Kidney capillary endothelial cell (primary cell): ENCODE measurements at places on chromosomes 13 and 19.

DNA sequence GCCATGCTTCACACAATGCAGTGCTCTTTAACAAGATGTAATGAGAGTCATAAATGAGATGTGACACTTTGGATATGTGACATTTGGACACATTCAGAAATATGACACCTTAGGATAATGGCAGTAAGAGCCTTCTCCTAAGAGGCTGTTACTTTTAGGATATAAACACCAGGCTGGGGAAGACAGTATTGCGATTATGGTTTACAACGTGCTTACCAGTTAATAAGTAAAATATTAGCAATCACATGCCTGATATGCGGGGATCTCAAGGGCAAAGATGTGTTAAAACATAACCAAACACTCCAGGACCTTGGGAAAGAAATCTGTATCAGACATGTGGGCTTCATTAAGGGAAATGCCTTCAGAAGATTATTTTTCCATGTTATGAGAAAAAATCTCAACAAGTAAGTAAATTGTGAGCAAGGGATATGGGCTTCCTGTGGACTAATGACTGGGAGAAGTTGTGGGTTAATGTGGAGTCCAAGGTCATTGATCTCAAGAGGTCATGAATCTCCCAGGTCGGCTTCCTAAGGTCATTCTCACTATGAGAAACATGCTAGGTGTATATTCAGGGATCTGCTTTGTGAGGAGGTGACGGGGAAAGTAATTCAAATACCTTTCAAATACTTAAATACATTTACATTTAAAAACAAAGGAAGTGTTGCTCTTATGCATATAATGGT lies 105.3 kb downstream of the STARD13 start:
- DNase-seq = no peak

DNA sequence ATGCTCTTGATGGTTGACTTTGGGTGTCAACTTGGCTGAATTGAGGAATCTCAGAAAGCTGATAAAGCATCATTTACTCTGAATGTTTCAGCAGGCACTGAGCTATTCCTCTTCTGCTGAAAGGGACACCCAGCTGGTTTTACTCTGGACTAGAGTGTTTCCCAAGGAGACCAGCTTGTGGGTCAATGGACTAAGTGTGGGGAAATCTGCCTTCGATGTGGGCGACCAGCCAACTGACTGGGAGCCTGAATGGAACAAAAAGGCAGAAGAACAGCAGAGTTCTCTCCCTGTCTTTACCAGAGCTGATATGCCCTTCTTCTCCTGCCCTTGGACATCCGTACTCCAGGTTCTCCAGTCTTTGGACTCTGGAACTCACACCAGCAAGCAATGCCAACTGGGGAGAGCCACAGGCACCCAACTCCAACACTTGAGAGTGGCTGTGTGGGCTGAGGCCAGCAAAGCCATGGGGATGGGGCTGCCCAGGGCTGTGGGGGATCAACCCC lies 32.2 kb downstream of the MRPL57 start:
- no peak for DNase-seq

GRCh38 chr19:3838661-3839060 lies 30.2 kb downstream of the ZFR2 start:
- DNase-seq = no peak

GRCh38 chr19:52646571-52647217 lies 8.5 kb upstream of the ZNF83 start:
- no peak for DNase-seq

- DNase-seq = no peak
These were observed 154.2 kb downstream of the SUCLA2 start for GRCh38 chr13:47846886-47847285.

GRCh38 chr19:3374369-3375112 lies 8.2 kb downstream of the NFIC start:
- no peak for DNase-seq

GRCh38 chr19:15780610-15781418 lies 6.6 kb upstream of the OR10H5 start:
- DNase-seq = no peak

- no peak for DNase-seq
These were observed 107.8 kb upstream of the SPRY2 start for GRCh38 chr13:80448725-80449124.

GRCh38 chr13:95536632-95537241 lies 15.8 kb upstream of the CLDN10 start:
- peak; percentile 30 for DNase-seq

DNA sequence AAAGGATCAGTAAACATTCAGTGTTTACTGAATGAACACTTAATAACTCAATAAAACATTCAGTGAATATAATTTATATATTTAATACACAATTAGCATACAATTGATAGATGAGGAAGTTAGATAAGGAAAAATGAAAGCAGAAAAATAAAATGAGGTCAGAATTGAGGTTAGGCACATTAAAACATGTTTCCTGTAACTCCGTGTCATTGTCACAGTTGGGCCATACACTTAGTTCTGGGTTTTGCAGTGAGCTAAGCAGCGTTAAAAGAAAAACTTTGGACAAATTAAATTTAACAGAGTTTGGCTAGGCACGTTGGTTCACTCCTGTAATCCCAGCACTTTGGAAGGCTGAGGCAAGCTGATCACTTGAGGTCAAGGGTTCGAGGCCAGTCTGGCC lies 71.4 kb downstream of the MIPEP start:
- DNase-seq = no peak

- DNase-seq = no peak
These were observed 46.0 kb downstream of the WDFY2 start for GRCh38 chr13:51630288-51630615.

GRCh38 chr19:51434456-51434855 lies 17.0 kb upstream of the SIGLEC10 start:
- no peak for DNase-seq

DNA sequence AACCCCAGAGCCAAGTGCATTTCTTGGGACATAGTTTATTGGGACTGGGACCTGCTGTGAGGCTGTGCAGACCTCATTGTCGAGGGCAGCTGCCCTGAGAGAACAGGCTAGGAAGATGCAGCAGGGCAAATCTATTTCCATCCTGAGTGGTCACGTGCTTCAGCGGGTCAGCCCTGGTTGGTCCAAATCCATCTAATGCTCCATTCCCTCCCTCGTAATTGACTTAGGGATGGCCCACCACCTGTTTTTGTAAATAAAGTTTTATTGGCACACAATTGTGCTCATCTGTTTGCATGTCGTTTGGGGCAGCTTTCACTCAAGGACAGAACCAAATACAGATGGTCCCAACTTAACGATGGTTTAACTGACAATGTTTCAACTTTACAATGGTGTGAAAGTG lies 75.5 kb upstream of the ADGRE5 start:
- no peak for DNase-seq

- peak; percentile 5 for DNase-seq
These were observed 90.2 kb downstream of the RAB20 start for GRCh38 chr13:110471156-110471832.

GRCh38 chr19:31709476-31709875 lies 360.2 kb upstream of the TSHZ3 start:
- no peak for DNase-seq

- no peak for DNase-seq
These were observed 362.6 kb downstream of the FGF14 start for GRCh38 chr13:102039264-102039663.

DNA sequence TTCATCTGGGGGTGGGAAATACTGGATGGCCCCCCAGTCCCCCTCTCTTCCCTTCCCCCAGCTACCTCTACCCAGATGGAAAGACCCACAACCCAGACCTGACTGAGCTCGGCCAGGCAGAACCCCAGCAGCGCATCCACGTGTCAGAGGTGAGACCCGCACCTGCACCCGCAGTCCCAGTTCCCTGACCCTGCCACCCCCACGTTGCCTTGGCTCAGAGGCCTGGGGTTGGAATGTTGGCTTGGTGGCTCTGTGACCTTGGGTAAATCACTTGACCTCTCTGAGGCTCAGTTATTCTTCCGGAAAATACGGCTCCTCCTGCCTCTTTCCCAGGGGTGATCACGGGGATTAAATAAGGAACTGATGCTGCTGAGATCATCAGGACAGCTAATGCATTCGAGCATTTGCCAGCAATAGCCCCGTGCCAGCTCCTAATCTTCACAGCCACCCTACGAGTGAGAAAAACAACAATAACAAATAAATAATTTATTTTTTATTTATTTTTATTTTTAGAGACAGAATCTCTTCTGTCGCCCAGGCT lies 12.3 kb downstream of the CBLC start:
- DNase-seq = no peak

- DNase-seq = no peak
These were observed 99.6 kb downstream of the ZNF429 start for GRCh38 chr19:21604951-21605476.

DNA sequence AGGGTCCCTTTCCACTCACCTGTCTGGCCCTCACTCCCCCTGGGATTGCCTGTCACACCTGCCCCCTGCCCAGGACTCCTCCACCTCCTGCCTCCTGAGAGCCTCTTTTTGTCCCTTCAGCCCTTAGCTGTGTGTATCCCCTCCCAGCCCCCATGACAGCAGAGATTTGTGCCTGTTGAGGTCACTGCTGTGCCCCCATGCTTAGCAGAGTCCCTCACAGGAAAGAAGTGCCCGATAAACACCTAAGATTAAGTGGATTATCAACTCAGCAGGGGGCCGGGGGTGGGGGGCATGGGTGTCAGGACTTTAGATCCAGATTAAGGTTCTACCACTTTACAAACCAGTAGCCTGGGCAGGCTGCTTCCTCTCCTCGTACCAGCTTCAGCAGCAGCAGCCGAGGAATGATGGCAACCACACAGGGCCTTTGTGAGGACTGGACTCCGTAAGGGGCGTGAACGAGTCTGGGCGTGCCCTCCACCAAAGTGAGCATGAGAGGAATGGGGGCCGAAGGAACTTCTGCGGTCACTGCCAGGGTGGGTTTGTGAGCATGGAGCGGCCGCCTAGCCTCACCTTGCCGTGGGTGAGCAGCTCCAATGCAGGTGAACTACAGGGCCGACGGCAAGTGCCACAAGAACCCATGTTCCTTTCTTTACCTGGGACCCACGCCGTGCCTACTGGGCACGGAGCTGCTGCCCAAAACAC lies 36.1 kb downstream of the ZNF787 start:
- DNase-seq = no peak

DNA sequence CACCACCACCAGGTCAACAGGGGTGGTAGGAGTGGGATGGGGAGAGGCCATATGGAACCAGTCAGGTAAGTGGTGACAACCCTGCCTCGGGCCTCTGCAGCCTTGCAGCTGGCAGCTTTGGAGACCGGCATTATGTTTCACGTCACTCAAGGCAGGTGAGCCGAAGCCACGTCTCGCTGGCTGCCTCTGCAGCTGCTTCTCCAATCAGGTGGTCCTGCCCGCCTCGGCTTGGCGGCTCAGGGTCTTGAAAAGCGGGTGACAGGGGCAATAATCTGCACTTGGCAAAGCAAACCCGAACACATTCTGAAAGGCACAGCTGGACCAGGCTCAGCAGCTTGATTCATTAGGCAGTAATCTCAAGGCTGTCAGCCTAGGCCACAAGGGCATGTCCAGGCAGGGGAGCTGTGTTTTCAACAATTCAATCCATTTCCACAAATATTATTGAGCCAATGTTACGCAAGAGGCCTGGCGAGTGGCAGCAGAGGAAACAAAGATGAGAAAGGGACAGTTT lies 77.4 kb upstream of the PCDH8 start:
- no peak for DNase-seq

DNA sequence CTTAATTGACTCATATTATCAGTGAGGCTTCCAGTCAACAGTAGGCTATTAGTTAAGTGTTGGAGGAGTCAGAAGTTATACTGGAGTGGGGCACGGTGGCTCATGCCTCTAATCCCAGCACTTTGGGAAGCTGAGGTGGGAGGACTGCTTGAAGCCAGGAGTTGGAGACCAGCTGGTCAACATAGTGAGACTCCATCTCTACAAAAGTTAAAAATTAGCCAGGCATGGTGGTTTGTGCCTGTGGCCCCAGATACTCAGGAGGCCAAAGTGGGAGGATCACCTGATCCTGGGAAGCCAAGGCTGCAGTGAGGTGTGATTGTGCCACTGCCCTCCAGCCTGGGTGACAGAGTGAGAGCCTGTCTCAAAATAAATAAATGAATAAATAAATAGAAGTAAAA lies 53.2 kb downstream of the COMP start:
- DNase-seq = no peak

DNA sequence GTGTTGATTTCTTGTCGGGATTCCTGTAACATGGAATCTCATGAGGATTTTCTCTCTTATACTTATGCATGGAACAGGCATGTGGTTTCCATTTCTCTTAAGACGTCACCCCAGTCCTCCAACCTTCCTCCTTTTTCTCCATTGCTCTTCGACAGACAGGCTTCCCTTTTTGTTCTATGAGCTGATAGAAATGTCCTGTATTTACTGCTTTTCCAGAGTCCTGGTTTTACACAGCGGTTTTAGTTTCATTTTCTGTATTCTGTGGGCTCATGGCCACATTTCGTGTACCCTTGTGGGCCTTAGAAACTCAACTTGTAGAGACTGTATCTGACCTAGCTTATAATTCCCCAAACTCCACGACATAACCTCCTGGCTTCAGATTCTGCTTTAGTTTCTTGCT lies 113.1 kb downstream of the PAN3 start:
- DNase-seq = no peak

GRCh38 chr13:104450006-104450405 lies 1383.8 kb upstream of the SLC10A2 start:
- DNase-seq = no peak

GRCh38 chr19:1259876-1260748 lies 9.0 kb upstream of the CIRBP start:
- DNase-seq = peak; percentile 83

GRCh38 chr19:45352062-45352461 lies 11.5 kb downstream of the KLC3 start:
- no peak for DNase-seq

DNA sequence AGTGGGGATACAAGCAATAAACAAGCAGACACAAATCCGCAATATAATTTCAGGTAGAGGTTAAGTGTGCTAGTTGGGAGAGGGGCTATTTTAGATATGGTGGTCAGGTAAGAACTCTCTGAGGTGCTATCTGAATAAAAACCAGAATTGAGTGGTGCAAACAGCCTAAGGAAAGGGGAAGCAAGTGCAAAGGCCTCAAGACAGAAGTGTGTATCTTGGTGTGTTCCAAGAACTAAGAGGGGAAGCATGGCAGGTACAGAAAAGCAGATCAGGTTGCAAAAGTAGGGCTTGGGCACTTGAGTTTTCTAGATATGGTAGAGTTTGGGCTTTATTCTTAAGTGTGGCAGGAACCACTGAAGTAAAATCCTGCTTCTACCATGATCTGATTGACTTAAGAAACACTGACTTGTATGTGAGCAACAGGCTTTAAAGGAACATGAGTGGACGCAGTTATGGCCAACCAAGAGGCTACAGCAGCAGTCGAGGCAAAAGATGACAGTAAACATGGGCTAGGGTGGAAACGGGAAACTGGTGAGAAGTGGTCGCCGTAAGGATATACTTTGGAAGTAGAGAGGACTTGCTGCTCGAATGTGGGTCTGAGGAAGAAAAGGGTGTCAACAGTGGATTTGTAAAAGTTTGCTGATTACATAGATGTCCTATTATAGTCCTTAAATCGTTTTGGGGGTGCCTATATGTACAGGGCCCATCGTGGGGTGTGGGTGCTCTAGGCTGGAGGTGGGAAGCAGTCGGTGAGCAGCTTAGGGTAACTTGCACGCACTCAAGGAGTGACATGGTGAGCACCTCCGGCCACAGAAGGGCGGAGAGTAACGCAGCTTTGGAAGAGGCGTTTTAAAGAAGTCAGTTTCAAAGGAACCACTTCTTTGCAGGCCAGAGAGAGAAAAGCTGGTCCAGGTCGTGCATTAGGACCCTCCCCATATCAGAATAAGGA lies 677 bp downstream of the TGDS start:
- DNase-seq = no peak
